Left forelimb (tissue), 1 donor: ENCODE measurements at places on chromosomes 11 and 22.

DNA sequence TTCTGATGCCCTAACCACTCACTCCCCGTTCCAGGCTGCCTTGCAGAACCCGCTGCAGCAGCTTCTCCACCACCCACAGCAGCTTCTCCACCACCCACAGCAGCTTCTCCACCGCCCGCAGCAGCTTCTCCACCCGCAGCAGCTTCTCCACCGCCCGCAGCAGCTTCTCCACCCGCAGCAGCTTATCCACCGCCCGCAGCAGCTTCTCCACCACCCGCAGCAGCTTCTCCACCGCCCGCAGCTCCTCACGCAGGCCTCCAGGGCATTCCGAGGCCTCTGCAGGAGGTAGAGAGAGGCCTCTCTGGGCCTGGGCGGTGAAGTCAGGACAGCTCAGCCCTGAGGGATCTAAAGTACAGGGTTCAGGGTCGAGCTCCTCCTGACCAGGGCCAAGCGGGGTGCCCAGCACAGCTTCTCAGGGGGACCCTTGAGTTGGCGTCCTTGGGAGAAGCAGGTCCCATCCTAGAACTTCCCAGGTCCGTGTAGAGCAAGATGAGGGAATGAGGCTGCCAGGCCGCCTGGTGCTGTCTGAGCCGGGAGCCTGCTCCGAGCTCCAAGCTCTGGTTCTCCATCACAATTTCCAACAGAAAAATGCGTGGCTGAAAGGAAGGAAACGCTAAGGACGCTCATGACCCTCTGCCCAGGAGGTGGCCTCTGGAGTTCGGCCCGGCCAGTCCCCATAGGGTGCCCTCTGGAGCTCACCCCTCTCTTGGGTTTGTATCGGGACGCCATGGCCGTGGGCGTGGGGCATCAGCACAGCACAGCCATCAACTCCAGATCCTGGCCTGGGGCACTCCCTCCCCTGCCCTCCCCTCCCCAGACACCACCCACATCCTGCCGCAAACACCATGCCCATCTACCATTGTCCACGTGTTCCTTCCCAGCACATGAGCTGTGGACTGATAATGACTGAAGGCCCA, 528.6 kb downstream of the BRD1 start:
- DNase-seq: peak; percentile 40

- DNase-seq: no peak
These were observed 96.9 kb downstream of the SBF2 start for GRCh38 chr11:10197091-10197490.

GRCh38 chr22:46078241-46079092, 71.9 kb upstream of the PPARA start:
- DNase-seq: no peak

GRCh38 chr22:25110596-25110845, 89.1 kb upstream of the CRYBB3 start:
- DNase-seq: no peak

DNA sequence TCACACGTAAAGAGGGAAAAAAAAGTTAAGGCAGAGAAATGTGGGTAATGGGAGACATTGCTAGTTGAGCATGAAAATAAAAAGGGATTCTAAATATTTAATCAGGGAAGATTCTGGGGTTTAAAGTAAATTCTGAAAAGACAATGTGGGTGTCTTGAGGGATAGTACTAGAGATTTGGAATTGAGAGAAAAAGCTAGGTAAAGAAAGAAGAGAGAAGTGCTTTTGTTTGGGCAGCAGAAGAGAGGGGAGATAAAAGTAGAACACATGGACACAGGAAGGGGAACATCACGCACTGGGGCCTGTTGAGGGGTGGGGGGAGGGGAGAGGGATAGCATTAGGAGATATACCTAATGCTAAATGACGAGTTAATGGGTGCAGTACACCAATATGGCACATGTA, 3.5 kb upstream of the YPEL4 start:
- no peak for DNase-seq

DNA sequence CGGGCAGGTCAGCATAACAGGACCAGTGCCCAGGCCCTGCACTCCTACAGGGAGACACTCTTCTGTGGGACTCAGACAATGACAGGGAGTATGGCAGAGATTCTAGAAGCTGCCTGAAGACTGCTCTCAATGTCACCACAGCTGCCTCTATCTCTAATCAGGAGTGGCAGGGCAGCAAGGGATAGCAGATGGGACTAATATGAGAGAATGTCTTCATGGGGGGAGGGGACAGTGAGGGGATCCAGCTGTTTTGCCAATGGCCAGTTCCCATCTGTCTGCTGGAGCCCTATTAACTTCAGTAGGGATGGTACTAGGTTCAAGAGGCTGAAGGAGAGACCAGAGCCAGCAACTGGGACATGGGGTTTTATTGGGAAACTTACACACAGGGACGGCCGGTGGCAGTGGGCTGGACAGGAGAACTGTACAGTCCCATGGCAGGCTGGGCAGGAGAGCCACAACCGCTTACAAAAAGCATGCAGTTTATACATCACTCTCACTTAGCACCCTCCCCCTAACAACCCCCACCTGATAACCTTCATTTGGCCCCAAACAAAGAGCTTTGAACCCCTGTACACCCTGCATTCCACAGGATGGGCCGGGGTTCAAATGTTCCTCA, 2.5 kb upstream of the CD82 start:
- no peak for DNase-seq

GRCh38 chr11:123103326-123103980, 41.5 kb upstream of the HSPA8 start:
- peak; percentile 74 for DNase-seq

GRCh38 chr22:39303358-39303757, 16.1 kb downstream of the RPL3 start:
- DNase-seq: no peak

GRCh38 chr22:46655861-46656608, 35.8 kb downstream of the GRAMD4 start:
- no peak for DNase-seq

GRCh38 chr11:94066901-94067429, 45.8 kb downstream of the HEPHL1 start:
- no peak for DNase-seq

DNA sequence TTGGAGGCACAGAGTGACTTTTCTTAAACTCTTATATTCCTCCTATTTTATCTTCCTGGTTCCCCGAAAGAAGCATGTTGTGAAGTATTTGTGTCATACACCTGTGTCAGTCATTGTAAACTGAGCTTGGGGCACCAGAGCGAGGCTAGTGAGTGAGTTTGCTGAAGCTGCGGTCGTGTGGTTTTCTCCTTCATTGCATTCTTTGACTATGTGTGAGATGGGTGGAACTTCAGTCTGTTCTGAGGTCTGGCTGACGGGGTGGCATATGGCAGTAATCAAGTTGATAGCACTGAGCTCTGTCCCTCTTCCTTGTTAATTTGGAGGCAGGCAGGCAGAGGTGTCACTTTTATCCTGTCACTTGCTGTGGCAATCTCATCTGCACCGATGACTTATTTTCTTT, 4.2 kb downstream of the VPS26B start:
- no peak for DNase-seq

GRCh38 chr11:125387901-125388300, 108.2 kb downstream of the FEZ1 start:
- no peak for DNase-seq

- no peak for DNase-seq
These were observed 644 bp downstream of the YPEL4 start for GRCh38 chr11:57648801-57649735.

DNA sequence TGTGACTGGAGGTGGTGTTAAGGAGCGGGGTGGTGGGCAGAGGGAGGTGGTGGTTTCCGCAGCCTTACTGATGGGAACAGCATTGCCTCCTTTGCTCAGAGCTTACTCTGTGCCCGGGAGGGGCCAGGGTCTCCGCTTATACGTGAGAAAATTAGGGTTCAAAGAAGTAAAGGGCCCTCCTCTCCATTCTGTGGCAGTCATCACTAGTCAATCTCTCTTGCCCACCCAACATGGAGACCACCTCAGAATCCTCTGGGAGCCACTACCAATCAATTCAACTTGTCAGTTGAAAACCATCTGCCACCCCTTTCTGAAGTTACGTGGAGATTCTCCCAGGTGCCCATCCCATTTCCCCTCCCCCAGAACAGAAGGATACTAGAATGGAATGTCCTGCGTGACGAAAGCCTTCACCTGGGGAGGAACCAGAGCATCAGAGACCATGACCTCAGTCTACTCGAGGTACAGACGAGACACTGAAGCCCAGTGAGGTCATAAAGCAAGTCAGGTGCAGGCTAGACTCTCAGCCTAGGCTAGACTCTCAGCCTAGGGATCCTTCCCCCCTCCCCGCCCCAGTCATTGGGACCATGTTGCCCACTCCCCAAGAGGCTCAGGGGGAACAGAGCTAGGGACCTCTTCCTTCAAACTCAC, 2.0 kb downstream of the SELENOM start:
- no peak for DNase-seq

GRCh38 chr22:46149512-46150033, 753 bp upstream of the PPARA start:
- DNase-seq: peak; percentile 73

GRCh38 chr11:12587333-12587991, 86.8 kb upstream of the TEAD1 start:
- DNase-seq: no peak

DNA sequence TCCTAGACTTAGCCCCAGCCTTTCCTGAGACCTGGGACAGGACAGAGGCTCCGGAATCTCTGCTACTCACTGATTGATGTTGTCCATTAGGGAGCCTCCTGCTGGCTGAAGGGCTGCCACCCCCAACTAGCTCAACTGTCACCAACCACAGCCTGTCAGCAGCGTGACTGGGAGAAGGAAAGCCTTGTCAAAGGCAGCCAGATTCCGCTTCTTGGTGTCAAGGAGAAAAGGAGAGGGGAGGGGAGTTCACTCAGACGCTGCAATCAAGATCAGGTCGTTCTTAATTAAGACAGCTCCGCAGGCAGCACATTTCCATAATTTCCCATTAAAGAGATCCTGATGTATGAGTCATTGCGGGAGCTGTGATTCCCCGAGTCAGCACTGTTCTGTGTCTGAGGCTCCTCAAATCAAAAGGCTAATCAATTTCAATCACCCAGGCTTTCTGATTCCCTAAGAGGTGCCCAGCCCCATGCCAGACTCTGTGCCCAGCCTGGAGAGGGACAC, 152.8 kb upstream of the ZBED5 start:
- DNase-seq: no peak

GRCh38 chr22:45934659-45935341, 42.2 kb downstream of the WNT7B start:
- DNase-seq: no peak

GRCh38 chr11:108324587-108324986, 101.7 kb downstream of the ATM start:
- no peak for DNase-seq

DNA sequence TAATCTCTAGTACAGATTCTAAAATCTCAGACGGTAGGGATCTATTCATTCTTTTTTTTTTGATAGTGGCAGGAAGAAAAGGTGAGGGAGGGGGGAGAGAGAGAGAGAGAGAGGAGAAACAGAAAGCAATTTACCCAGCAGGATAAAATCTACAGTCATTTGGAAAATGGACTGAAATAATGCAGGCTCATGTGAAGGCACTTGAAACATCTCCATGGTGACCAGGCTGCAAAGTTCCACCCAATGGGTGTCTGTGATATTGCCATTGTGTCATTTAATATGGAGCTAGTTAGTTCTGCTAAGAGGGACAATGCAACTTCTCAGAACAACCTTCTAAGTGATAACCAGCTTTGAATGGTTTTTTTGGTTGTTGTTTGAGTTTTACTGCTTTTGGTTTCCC, 165.2 kb upstream of the RAG2 start:
- DNase-seq: no peak

DNA sequence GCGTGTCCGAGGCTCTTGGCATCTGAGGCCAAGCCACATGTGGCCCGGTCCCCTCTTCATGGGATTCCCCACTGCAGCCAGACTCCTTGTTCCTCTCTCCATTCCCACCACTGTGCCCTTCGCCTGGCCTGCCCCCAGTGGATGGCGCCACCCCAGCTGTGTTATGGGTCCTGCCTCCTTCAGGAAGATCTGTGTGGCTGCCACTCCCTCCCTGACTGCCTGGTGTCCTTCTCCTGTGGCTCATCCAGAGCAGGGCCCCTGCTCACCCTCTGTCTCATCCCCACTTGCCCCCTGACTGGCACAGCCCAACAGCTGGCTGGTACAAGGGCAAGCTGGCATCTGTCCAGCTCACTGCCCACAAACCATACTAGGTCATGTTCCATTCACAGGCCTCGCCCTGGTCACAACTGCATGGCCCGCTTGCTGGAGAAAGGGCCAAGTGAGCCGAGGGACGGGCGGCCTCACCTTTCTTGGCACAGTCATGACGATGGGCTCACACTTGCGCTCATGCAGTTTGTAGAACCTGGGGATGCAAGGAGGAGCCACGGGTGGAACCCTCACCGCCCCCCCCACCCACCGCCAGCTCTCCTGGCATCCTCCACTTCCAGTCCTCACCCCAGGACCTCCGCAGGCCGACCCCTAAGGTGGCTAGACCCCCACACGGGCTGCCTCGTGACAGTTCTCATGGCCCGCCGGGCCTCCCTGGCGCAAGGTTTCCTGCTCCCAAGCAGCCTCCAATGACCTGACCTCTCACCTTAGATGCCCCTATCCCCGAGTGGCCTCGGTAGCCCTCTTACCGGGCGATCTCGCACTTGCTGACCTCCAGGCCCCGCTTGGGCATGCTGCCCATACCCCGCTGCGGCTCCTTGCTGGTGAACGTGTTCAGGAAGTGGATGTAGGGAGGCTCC, 2.1 kb upstream of the PTPRCAP start:
- DNase-seq: no peak

- no peak for DNase-seq
These were observed 15.1 kb upstream of the CSRP3 start for GRCh38 chr11:19216709-19217374.

DNA sequence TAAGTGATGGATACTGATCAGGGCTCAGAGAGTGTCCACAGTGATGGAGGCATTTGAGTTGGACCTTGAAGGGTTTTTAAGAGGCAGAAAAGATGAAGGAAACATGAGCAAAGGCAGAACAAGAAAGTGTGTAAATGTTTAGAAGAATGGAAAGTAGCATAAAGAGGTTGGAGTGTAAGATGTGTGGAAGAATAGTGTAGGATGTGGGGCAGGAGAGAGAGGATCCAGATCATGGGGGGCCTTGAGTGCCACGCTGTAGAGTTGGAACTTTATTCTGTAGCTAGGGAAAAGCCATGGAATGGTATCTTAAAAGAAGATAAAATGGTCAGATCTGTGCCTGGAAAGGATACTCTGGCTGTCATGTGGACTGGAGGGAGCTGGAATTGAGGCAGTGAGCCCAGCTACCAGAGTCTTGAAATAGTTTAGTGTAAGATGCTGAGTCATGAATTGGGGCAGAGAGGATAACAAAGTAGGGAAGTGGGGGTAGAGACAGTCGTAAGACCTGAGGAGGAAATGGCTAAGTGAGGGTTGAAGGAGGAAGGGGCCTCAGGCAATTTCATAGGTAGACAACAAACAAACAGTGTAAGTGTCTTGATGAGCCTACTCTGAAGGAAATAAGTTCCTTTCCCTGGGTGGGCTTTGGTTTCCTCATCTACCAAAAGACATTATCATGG, 6.7 kb downstream of the KCNE3 start:
- no peak for DNase-seq

GRCh38 chr11:95076416-95076815, 9.7 kb downstream of the SRSF8 start:
- no peak for DNase-seq

- DNase-seq: no peak
These were observed 28.6 kb upstream of the PHF21A start for GRCh38 chr11:46149826-46150225.
